HFF-Myc (cell line): ENCODE measurements at places on chromosomes 3 and 15.

- DNase-seq = no peak
Measured at GRCh38 chr3:172057624-172058327, 18.4 kb downstream of the FNDC3B start.

DNA sequence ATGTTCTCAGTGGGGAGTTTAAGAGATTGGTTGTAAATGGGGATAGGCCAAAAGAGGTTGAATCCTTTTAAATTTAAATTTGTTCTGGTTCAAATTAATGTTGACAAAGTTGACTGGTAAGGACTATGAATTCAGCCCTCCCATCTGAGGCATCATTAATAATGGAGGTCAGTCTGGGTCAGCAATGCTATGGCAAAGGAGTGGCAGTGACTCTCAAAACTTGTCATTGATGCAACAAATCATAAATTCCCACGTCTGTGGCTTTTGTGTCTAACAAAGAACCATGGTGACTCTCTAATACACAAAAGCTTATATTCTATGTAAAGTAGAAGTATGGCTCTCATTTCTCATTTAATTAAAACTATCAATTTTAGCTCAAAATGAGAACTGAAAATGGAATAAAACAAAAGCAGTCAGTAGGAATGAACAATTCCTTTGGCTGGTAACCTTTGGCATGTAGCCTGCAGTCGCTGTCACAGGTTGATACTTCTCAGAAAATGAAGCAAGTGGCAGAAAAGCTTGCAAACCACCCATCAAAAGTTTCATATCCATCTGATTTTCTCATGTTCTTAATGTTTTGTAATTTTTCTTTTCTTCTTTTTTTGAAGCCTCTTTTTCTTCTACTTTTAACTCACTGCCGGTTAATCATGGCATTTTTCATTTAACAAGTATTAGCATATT, 12.2 kb upstream of the ZBED2 start:
- no peak for DNase-seq

- DNase-seq = no peak
Measured at GRCh38 chr15:72042865-72043264, 75.1 kb downstream of the MYO9A start.

DNA sequence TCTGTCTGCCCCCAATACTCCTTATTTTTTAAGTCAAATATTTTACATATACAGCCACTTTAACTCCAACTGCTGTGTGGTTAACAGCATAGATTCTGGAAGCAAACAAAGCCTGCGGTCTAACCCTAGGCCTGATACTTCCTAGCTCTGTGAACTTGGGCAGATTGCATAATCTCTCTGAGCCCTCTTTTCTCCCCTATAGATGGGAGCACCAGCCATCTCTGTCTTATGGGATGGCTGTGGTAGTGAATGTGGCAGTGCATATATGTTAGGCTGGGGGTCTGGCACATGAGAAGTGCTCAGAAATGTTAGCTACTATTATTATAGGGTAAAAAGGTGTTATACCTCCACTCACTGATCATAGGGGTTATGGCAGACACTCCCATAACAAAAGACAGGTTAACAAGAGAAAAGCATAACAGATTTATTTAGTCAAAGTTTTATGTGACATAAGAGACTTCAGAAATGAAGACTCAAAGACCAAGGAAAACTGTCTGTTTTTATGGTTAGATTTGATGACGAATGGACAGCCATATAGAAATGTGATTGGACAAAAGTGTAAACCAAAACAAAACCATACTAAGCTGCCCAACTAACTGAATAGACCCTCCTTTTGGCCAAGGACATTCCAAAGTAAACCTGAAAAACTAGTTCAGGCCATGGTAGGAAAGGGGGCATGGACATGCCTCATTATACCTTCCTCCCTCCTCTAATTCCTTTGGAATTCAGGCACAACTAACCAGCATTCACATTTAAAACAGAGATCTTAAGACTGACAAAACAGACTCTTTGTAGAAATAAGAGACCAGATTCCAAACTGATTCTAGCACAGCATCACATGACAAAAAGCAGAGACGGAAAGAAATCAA, 53.9 kb upstream of the DAZL start:
- DNase-seq = no peak

- no peak for DNase-seq
Measured at GRCh38 chr3:359672-360071, 163.1 kb downstream of the CHL1 start.

- no peak for DNase-seq
Measured at GRCh38 chr3:39752019-39752637, 57.3 kb upstream of the MYRIP start.

DNA sequence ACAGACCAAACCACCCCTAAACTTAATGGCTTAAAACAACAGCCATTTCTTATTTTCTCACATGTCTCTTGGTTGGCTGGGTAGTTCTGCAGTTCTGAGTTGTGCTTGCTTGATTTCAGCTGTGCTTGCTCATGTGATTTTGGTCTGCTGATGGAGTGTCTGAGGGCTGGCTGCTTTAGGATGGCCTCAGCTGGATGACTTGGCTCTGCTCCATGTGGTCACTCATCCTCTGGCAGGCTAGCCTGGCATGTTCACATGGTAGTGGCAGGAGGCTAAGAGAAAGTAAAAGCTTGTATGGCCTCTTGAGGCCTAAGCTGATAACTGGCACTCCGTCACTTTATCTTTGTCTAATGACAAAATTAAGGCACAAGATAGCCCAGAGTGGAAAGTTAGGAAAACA, 4.1 kb downstream of the SV2B start:
- DNase-seq = no peak

- DNase-seq = no peak
Measured at GRCh38 chr3:176375519-176375918, 821.8 kb downstream of the TBL1XR1 start.
